ENCODE measurements at places on chromosomes 5 and 9.

DNA sequence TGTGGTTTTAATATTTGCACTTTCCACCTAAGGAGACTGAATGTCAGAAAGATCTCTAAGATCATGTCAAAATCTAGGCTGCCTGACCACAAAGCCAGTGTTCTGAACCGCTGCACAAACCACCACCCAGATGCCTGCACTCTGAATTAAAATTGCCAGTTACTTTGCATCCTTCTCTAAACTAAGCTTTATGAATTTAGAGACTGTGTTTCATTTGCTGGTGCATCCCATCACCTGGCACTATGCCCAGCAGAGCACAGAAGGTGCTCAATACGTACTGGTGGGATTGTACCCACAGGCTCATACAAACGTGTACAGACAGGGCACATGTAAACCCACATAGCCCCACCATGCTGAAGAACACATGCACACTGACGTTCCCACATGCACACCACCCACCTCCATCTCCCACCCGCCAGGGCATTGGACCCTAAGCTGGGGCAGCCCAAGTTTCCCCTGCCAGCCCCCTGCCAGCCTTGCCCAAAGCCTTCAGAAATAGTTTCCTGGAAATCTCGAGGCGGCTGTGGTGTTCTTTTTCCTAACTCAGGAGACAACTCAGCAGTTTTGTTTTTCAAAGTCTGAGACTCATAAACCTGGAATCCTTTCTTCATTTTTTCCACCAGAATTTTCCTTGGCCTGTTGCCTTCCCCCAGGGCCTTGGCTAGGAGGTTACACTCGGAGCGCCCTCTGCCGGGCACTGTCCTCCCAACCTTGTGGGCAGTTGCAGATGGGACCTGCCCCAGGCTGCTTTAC lies 9.6 kb upstream of the TRAF1 start:
- DNase-seq, result peak; percentile 97

DNA sequence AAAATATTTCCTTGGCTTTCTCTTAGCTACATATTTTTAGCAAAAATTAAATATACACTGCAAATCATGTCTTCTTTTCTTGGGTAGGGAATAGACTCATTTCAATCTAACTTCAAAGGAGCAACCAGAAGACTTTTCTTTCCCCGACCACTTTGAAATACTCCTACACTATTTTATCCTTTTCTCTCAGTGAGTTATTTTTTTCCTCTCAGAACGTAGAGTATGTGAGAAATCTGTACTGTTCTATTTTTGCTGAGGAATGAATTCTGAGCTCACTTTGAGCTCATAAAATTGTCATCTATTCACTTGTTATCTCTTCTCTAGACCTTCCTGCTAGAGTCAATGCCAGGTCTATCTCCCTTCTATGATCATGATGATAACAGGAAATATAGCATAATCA lies 22.2 kb upstream of the DAPK1 start:
- no peak for DNase-seq

DNA sequence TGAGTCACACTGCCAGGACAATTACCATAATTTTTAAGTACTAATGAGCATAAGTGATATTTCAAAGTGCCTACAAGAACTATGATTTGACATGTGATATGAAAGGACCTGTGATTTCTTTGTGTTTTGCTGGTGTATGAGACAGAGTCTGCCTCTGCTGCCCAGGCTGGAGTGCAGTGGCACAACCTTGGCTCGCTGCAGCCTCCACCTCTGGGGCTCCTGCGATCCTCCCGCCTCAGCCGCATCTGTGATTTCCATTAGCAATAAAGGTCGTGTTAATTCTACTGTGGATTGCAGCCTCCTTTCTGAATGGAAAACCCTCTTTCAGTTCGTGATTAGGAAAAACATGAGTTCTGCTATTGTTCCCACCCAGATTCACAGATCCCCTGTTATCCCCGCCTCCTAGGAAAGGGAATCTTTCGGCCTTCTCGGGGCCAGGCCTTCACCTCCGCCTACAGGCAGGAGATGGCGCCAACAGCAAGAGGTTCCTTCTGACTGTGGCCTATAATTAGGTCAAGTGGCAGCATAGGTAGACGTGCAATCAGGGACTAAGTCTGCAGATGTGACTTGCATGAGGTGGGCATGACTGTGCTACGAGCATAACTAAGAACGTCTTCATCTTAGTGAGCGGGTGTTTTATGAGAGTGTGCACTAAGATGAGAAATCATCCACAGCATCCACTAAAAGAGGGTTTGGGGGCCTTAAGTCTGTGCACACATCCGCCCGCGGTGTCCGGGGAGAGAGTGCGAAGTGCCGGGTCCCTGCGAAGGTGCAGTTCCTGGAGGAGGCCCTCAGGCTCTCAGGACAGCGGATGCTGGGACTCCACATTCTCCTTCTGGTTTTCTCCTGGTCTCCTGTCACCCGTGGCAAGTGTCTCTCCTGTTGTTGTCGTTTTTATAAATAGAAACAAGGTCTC lies 23.1 kb downstream of the TRIM7 start:
- peak; percentile 80 for DNase-seq

DNA sequence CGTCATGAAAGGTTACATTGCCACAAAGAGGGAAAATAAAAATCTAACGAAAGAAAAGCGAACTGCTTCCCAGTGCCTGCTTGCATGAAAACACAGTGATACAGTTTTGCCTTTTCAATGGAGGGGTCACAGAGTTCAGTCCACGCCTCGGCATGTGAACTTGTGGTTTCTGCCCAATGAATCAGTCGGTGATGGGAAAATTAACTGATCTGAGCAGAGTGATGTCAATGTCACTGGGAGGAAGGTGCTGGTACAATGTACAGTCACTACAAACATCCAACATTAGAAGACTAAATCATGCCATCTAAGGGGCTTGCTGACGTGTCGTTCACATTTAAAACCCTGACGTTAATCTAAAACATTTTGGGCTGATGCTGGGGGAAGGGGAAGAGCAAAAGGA lies 151.8 kb upstream of the MSX2 start:
- no peak for DNase-seq

- DNase-seq, result peak; percentile 56
These were observed 62.5 kb upstream of the PTPN3 start for GRCh38 chr9:109560470-109561132.

GRCh38 chr9:127838375-127839078 lies 15.9 kb downstream of the ENG start:
- DNase-seq, result peak; percentile 81

All from astrocyte of the hippocampus (primary cell).